Right lobe of liver (tissue), 6 donors: ENCODE measurements at places on chromosomes 13 and 19. TPM values are rescaled to one million over a fixed set of nuclear protein-coding genes. Genes with fewer than 3 reads are reported as not detected.
A peak's percentile ranks its signal among the peaks of the same experiment; 100 is the strongest.

Gene BST2
- 104 TPM for total RNA-seq

Gene NXNL1
- total RNA-seq: not detected

Gene EBPL
- total RNA-seq: 46.9 TPM

Gene FGF22
- not detected for total RNA-seq

Gene TNFRSF19
- 0.32 TPM for total RNA-seq

Gene SIGLEC5
- not detected for total RNA-seq

Gene RDH8
- not detected for total RNA-seq

- DNase-seq: no peak
These were observed 172.1 kb upstream of the RFC3 start for GRCh38 chr13:33645591-33646554.

DNA sequence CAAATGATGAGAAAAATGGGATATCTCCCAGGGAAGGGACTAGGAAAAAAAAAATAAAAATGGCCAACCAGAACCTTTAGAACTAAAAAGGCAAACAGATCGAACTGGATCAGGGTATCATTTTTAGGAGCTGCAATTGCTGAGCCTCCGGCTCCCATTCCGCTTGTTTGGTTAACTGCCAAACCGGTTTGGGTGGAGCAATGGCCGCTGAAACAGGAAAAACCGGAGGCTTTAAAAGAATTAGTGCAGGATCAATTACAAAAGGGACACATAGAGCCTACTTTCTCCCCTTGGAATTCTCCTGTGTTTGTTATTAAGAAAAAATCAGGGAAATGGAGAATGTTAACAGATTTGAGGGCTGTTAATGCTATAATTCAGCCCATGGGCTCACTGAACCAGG is 12.7 kb upstream of the ZNF443 start:
- DNase-seq: no peak

GRCh38 chr19:32068793-32069192 is 276.6 kb upstream of the ZNF507 start:
- no peak for DNase-seq

- DNase-seq: no peak
These were observed 287.5 kb upstream of the SOX21 start for GRCh38 chr13:94999871-95000270.

DNA sequence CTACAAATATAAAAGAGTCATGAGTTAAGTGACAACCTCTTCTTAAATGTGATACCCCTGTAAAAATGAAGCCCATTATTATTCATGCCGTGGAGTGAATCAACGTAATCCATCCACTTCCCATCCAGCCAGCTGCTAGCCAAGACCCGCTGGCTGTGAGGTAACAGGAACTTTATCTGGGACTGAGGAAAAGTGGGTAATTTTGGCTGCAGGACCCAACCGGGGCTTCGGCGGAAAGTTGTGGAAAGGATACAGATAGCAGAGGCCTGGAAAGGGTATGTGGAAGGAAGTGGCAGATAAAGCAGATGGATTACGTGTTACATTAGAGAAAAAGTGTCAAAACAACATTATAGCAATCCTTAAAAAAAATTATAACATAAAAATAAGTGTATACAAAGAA is 48.3 kb downstream of the SLC7A1 start:
- DNase-seq: no peak

- no peak for DNase-seq
These were observed 5.6 kb downstream of the TIMM13 start for GRCh38 chr19:2421581-2422306.

- no peak for DNase-seq
These were observed 250 bp downstream of the SPRY2 start for GRCh38 chr13:80340651-80341100.

DNA sequence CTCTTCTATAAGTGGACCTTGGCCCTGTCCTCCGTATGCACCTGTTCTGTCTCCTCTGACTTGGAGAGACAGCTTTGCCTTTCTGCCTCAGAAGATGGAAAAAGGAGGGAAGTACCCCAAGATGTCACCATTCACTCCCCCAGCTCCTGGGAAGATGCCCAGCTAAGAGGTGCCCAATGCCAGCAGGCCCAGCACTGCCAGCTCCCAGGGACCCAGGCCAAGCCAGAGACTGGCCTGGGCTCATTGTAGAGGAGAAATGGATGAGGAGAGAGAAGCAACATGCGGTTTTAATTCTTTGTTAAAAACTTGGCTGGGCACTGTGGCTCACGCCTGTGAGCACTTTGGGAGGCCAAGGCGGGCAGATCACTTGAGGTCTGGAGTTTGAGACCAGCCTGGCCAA is 111.5 kb upstream of the ZNF507 start:
- no peak for DNase-seq

DNA sequence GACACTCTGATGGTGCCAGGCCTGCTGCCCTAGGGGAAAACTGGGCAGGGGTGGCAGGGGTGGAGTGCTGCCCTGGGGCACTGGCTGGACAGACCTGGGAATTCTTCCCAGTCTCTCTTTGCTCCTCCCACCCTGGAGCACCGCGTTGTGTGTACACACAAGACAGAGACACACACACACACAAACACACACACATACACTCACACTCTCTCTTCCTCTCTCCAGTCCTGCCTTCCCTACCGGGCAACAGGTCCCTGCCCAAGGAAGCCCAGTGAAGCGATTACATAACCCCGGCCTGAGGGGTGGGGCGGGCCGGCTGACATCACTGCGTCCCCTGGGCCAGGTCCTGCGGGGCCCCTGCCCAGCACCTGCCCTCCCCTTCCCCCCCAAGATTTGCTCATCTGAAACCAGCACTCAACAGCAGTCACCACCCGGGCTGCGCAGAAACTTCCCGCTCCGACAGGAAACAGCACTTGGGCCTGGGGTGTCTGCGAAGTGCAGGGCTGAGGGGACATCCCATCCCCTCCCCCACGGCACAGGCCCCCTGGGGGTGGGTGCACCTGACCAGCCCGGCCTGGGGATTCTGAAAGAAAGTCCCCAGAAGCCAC is 1.2 kb downstream of the MKNK2 start:
- DNase-seq: peak; percentile 96
